ENCODE measurements at places on chromosomes 5 and 9.

- DNase-seq: no peak
Measured at GRCh38 chr9:20152151-20152725, 363.4 kb upstream of the SLC24A2 start.

- no peak for DNase-seq
Measured at GRCh38 chr5:150234576-150235499, 45.0 kb downstream of the SLC6A7 start.

GRCh38 chr5:75234251-75234650 is 2.4 kb downstream of the ANKRD31 start:
- no peak for DNase-seq

GRCh38 chr5:133753856-133754255 is 141.5 kb upstream of the FSTL4 start:
- no peak for DNase-seq

DNA sequence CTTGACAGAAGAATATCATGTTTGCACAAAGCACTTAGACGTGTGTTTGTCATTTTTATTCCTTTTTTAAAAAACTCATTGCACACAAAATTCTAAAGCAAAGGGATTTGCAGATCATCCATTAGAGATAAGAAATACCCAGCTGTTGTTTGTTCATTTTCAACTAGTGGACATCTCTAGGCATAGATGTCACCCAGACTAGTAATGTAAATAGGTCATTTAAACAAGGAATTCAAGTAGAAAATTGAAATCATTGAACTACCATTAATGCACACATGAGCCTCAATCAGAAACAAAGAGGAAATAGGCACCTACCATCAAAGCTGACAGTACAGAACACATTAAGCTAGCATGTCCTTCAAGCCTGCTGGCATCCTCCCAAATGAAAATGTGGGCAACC is 107.3 kb downstream of the OR2K2 start:
- no peak for DNase-seq

DNA sequence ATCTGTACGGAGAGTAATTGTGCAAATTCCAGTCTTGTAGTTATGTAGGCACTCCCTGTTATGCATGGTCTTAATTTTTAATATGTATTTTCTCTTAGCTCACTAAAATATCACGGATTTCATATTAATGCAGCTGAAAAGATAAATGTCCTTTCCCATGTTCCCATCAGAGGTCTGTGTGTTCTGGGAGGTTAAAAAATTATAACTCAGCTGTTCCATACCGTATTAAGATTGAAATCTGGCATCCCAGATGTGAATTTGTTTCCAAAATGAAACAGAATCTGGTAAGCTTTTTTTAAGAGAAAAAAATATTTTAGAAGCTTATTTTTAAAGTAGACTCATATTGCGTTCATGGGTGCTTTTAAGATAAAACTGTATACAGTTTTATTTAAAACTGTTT is 44.3 kb downstream of the SEMA6A start:
- DNase-seq: no peak

DNA sequence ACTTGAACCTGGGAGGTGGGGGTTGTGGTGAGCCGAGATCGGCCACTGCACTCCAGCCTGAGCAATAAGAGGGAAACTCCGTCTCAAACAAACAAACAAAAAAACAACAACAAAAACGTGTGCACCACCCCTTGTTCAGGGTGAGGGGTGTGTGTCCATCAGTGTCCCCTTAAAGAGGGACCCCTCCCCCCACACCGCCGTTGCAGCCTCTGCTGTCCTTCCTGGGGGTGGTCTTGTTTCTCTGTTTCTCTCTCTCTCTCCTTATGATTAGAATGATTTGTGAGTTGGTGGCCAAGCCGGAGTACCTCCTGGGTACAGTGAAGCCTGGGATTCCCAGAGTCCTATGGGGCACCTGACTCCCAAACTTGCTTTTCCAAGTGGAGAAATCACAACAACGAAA is 49.6 kb downstream of the RGS3 start:
- DNase-seq: no peak

DNA sequence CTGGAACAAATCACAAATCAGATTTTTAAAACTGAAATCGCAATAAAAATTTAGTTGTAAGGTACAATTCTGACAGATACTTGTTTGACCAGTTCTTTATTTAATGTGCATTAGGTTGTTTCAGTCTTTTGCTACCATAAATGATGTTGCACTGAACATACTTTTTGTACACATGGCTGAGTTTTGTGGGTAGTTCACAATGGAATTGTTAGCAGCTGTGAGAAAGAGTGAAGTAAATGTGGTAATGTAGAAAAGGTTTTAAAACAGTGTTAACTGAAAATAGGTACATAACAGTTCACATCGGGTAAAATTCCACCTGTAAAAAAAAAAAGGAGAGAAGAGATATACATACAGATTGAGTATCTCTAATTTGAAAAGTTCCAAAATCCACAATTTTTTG is 25.6 kb downstream of the MRPS27 start:
- DNase-seq: no peak

DNA sequence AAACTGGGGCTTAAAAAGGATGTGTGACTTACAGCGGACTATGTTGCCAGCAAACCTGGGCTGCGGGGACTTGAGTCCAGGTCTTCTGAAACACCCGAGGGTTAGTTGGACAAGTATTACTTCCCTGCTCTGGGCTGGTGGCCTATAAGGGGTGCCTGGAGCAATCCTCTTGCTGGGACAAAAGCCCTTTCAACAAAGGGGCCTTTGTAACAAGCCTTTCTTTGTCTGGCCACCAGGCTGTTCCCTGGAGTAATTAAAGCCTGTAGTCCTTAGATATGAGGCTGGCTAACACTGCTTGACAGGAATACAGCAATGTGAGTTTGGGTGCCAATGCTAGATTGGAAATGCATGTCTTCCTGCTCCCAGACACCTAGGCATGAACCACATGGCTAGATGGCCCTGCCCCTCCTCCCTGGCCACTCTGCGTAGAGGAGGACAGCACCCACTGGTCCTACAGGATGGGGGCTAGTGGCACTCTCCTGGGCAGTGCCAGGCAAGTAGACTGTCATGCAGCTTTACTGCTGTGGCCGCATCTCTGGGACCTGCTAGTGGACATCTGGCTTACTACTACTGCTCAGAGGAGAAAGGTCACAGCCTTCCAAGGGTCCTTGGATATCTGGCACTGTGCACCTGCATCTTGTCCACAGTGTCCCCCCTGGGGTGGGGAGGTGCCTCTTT is 343.1 kb downstream of the ZSWIM6 start:
- DNase-seq: no peak

DNA sequence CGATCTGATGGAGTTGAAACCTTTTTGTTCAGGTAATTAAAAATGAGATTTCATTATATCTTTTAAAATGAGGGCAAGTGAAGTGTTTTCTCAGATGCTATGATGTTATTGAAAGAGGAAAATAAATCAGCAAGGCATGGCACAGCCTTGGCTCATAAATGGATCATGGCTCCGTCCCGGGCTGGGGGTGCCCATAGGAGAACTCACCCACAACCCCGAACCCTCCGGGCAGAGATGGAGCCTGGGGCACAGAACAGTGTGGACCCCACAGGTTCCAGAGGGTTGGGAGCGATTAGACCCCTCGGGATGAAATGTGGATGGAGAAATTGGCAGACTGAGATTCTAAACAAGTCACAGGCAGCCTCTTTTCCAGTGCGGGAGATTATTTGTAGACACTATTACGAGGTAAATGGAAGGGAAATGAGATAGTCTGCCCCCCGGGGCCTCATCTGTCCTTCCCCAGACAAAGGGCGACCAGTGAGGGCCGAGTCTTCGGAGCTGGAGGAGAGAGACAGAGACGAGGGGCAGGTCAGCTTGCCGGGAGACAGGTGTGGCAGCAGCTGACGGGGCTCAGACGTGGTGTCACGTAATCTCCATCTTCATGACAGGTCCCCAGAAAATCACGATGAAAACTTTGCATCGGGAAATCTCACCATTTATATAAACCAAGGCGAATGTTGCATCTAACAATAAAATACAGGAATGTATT is 33.7 kb downstream of the NDUFS6 start:
- no peak for DNase-seq
